ENCODE measurements at places on chromosomes 5 and 9.
A peak's percentile ranks its signal among the peaks of the same experiment; 100 is the strongest.

- peak; percentile 77 for DNase-seq
Observed at GRCh38 chr9:19925674-19926503, 137.1 kb upstream of the SLC24A2 start.

DNA sequence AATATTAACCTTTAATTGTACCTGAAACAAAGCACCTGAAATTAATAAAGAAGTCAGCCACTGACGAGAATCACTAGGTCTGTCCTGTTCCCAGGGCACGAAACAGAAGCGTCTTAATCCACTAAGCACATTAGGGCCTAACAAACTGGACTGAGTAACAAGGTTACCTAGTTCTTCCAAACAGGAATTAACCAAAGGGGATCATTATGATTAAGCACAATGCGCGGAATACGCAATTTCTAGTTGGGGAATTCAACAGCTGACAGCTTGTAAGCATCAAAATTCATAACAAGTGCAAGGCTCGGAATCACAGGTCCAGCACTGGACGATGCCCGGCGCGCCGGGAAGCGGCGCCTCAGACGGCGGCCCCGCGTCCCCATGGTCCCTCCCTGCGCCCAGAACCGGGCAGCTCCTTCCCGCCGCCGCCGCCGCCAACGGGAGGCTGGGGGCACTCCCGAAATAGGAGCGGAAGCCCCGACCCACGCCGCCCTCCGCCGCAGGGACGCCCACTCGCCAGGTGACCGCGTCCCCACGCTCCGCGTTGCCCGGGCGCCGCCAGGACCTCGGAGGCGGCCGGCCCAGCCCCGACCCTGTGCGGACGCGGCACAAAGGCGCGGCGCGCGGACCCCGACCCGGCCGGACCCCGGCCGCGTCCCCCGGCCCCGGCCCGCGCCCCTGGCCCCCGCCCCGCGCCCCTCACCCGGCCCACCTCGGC lies 898 bp downstream of the CAMSAP1 start:
- peak; percentile 67 for DNase-seq

DNA sequence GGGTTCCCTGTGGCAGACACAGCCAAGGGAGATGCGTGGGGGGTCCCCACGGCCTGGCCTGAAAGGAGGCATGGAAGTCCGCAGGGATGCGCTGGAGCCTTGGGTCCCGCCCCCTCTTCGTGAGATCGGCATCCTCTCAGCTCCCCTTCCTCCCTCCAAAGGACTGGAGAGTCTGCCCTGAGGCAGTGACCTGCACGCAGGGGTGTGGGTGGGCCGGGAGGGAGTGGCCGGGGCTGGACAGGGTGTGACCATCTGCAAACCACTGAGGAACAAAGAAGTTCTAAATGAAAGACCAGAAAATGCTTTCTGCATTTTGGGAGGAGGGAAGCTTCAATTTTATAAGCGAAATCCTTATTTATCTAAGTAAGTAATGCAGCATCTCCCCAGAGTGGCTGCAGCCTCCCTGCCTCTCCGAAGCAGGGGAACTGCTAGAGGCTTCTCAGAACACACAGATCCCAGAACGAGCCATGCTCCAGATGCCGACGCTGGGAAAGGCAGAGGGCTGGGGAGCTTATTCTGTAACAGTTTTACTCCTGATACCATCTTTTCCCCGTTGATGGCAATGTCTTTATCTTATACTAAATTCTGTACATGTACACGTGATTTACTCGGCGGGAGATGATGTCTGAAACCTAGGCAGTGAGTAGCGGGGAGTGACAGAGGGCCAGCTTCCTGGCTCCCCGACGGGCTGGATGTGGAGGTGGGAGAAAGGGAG lies 221.7 kb downstream of the FANCC start:
- peak; percentile 73 for DNase-seq

GRCh38 chr9:81028504-81028903 lies 660.8 kb downstream of the TLE1 start:
- no peak for DNase-seq

- DNase-seq, result no peak
Observed at GRCh38 chr9:87301371-87301770, 196.3 kb upstream of the DAPK1 start.

DNA sequence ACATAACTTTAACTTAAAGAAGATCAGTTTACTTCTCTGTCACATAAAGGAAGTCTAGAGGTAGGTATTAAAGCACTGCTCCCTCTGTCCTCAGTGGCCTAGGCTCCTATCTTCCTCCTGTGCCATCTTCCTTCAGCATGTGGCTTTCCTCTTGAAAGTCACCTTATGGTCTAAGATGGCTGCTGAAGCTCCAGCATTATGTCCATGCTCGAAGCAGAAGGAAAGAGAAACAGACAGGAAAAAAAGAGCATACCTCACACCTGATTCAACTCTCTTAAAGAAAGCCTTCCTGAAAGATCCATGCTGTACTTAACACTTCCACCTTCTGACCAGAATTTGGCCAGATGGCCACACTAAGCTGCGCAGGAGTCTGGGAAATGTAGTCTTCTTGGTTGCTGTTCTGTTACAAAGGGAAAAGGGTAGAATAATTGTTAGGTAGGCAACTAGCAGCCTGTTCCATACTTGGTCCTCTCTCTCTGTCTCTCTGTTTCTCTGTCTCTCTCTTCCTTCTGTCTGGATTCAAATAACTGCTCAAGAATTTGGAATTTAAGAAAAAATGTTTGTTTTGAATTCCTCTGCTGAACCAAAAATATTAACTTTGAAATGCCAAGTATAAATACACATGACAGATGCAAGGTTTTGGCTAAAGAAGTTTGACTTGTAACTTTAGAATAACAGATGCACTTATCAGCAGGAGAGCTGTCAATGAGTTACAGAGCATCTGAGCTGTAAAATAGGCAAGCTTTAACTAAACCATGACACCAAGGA lies 16.0 kb downstream of the TMEM174 start:
- no peak for DNase-seq

- DNase-seq, result no peak
Observed at GRCh38 chr5:32482193-32482592, 37.7 kb upstream of the ZFR start.

DNA sequence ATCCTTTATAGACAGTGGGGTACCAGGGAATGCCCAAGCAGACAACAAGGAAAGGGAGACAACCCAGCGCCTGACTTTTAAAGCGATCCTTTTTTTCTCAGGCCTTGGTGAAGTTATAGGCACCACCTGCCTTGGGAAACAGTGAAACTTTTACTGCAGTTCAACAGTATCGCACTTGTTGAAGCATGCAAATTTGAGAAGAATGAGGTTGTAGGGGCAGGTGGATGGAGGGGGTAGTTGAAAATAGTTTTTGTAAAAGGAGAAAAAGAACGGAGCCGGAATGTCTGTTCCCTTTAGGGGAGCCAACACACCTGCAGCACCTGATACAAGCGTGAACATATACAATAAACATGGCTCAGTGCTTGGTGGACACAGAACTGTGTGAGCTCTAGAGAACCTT lies 190.2 kb upstream of the NR3C1 start:
- no peak for DNase-seq

- no peak for DNase-seq
Observed at GRCh38 chr5:90336752-90337151, 72.8 kb downstream of the CETN3 start.

- no peak for DNase-seq
Observed at GRCh38 chr5:100731768-100732167, 171.3 kb downstream of the ST8SIA4 start.

DNA sequence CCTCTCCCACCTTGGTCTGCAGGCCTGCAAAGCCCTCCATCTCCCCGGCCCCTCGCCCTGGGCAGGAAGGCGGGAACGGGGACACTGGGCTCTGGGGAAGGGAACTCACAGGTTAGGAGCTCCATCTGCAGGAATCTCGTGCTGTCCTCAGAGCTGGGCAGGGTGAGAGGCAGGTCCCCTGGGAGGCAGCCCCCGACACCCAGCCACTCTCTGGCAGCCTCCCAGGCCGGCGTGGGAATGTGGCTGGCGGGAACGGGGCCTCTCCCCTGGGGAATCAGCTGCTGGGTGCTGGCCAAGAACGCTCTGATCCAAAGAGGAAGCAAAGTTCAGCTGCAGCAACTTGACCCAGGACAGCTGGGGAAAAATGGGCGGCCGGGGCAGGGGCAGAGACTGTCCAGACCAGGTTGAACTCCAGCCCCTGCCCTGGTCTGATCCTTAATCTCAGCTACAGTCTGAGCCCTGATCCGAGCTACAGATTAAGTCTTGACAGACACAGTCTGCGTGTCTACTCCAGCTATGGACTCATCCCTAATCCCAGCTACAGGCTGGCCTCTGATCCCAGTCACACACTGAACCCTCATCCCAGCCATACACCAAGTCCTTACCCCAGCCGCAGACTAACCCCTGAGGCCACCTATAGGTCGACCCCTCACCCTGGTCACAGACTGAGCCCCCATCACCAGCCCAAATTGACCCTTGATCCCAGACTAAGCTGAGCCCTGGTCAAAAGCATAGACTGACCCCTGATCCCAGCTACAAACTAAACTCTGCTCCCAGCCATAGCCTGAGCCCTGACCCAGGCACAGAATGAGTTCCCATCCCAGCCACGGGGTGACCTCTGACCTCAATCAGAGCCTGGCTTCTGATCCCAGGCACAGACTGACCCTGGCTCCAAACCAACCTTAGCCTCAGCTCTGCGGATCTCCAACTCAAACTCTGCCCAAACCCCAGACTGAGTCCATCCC lies 37.3 kb upstream of the EGFL7 start:
- DNase-seq, result peak; percentile 82

DNA sequence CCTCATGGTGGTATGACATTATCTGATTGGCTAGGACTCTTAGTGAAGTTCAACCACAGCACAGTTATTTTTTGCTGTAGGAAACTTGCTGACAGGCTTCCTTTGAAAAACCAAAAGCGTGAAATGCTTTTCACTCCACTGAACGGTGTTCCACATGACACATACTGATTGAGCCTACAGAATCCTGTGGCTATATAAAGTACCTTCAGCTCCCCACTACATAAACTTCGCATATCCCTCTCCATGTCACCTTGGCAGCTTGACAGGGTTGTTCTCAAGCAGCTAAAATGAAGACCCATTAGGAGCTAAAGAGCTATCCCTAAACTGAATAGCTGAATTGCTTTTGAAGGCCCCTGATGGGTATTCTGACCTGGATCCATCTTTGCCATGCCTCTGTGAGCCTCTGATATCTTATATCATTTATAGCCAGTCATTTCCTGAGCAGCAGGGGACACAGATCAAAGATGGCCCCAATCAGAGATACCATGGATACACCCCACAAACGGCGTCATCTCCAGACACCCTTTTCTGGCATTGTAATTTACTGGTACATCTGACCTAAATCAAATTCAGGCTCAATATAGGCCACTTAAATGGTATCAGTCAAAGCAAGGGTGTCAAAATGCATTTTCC lies 91.5 kb downstream of the APBA1 start:
- no peak for DNase-seq

DNA sequence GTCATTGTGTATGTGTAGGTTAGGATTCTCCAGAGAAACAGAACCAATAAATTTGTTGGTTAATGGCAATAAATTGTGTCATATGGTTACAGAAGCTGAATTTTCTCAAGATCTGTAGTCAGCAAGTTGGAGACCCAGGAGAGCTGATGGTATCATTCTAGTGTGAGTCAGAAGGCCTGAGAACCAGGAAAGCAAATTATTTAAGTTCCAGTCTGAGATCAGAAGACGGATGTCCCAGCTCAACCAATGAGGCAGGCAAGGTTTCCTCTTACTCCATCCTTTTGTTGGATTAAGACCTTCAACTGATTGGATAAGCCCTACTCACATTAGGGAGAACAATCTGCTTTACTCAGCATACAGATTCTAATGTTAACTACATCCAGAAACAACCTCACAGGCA lies 656.3 kb downstream of the ANXA1 start:
- no peak for DNase-seq

- DNase-seq, result no peak
Observed at GRCh38 chr9:26756881-26757280, 135.7 kb downstream of the CAAP1 start.

GRCh38 chr5:132460846-132461568 lies 29.6 kb downstream of the IRF1 start:
- no peak for DNase-seq

DNA sequence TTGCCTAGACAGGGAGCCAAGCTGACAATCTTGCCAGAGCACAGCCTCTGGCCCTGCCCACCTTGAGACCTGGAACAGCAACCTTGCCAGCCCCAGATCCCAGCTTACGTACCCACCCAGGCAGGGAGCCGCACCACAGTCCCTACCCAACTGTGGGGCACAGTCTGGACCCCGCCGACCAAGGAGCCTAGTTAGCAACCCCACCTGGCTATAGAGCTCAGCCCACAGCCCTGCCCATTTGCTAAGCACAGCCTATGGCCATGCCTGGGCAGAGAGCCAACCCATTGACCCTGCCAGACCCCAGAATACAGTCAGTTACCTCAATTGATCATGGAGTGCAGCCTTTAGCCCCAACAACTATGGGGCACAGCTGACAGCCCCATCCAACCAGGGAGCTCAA lies 97.9 kb upstream of the SH3GL2 start:
- no peak for DNase-seq

DNA sequence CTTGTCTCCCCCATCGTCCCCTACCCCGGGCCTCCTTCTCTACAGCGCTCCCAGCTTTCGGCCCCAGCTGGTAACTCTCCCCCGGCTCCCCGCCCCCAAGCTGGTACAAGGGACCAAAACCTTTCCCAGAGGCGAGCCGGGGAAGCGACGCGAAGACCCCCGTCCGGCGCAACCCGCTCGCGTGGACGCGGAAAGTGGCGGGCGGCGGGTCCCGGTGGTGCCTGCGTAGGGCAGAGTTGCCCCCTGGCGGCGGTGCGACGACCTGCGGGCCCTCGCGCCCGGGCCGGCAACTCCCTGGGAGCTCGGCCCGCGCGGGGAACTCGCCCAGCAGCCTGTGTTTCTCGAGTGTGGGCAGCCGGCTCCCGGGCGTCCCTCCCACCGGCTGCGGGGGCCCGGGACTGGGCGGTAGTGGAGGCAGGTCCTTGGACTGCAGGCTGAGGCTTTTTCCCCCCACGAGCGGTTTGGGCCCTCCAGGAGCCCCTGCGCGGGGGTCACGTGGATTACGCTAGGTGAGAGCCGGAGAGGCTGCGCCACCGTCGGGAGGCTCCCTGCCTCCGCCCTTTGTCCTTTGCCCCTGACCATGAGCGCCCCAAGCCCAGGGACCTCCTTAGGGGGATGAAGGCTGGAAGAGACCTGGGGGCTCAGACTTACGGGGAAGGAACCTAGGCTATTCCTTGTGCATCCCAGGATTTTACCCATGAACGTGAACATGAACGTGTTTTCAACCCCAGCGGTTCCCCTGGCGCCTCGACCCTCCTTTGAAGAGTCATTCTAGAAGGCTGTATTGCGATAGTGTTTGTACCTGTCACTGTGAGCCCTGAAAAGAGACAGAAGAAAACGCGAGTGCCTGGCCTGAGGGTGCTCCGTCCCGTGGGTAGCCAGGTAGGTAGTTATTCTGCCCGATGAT lies 2.9 kb upstream of the FOXD1 start:
- peak; percentile 83 for DNase-seq

DNA sequence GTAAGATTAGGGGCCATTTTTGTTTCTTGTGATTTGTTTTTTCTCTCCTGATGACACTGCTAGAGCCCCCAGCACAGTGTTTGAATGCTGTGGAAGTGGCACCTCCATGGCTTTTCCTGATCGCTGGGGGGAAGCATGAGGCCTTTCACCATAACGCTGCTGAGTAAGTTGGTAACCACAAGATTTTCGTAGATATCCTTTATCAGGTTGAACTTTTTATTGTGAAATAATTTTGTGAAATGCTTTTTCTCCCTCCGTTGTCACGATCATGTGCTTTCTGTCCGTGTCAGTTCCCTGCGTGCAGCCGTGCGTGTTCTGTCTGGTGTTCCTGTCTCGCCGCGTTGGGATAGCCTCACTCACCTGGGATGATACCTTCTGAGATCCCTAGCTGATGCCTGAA lies 59.4 kb downstream of the EHMT1 start:
- no peak for DNase-seq

Data from SK-N-SH (cell line).